Cortex of kidney (tissue), 1 donor: ENCODE measurements at places on chromosomes 4 and X.

GRCh38 chrX:97846718-97847237 is 963.1 kb downstream of the RPA4 start:
- no peak for DNase-seq

DNA sequence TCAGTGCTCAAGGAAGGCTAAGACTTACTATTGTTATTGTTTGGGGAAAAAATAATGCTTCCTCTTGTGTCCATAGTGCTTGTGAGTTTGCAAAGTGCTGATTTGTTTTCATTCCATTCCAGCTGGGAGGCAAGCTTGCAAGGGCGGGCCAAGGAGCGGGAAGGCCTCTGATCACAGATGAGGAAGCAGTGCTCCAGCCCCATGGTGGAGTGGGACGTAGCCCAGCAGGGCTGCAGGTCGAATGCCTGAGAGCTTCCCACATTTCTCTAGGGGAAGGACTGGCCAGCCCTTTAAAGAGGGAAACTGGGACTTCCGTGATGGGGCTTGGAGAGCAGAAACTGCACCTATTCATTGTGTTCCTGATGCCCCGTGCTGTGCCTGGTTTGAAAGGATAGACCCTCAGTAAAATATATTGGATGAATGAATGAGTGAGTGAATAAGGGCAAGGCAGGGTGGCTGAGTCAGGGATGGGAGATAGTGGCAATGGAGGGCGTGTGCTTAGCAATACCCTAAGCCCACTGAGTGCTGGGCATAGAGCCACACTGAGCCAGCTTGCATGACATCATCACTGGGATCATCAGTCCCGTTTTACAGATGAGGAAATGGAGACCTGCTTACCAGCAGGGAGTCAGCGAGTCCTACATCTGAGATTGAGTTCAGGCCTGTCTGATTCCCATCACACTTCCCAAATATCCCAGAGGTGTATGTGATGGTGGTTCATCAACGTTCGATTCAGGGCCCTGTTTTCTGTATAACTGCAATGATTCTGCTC is 17.9 kb upstream of the NSG1 start:
- no peak for DNase-seq

DNA sequence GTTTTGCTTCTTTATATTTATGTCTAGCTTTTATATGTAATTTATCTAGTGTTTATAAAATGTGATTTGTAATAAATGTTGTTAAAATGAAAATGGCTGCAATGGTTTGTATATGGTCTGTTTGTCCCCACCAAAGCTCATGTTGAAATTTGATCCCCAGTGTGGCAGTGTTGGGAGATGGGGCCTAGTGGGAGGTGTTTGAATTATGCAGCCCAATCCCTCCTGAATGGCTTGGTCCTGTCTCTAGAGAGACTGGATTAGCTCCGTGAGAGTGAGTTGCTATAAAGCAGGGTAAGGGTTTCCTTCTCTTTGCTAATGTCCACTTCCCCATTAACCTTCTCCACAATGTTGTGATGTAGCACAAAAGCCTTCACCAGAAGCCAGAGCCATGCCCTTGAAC is 30.0 kb upstream of the JADE3 start:
- no peak for DNase-seq

DNA sequence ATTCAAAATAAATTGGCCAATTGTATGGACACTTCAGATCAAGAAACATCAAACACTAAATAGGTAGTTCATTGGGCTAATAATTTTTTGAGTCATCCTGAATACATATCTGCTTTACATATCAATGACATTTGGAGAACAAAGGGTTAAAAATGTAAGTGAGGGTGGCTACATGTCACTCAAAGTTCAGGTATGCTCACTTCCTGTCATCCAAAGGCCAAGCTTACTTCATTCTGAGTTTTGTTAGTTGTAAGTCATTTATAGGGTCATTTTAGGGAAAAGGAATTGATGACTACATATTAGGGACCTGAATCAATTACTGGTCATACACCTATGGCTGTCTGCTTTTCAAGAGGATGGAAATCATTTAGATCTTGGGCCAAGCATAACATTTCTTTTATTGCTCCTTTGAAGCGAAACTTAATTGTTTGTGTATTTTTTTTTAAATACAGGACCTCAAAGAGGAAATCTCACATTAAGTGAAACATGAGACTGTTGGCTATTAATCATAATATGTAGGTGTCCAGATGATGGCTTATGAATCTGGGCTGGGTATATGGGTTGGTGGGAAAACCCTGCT is 119.2 kb upstream of the LEF1 start:
- no peak for DNase-seq

- DNase-seq, result no peak
These were observed 176.5 kb downstream of the FBXW7 start for GRCh38 chr4:152359208-152360044.

- no peak for DNase-seq
These were observed at the start of gene GPRASP1 for GRCh38 chrX:102651242-102652011. TSS of gene GPRASP1 (plus strand) at chrX:102651483. CDS start at chrX:102653914, 2,431 bp downstream.

GRCh38 chr4:83074086-83074704 is 39.2 kb downstream of the COPS4 start:
- no peak for DNase-seq

GRCh38 chrX:8971116-8971515 is 62.8 kb downstream of the FAM9B start:
- DNase-seq, result no peak
